Fibroblast of mammary gland (primary cell): ENCODE measurements at places on chromosomes 7 and 10.

DNA sequence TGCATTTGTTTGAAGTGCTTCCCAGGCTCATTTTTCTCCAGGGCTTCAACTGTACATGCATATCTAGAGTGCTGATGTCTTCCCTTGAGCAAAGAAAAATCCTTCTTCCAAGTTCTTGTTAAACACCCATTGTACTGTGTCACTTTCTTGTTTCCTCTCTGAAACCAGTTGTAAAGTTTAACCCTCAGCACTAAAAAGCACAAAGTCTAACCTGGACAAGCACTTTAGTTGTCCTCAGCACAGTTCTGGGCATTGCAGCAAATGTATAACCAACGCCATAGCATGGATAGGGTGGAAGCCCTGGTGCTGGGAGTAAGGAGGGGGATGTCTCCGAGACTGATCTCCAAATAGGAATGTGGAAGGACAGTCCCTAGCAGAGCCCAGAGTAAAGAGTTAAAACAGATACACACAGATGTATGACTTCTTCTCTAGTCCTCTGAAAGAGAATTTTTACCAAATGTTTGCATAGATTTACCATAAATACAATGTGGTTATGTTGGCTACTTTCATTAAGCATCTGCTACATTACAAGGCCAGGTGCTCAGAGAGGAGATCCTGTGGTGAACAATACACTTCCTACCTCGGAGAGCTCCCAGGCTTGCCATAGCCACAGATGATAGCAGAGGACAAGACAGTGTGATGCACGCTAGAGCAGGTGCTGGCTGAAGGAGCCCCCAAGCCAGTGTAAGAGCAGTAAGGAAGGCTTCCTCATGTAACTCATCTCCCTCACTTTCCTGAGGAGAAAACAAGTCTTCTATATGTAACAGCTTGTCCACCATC, 57.0 kb downstream of the DNAJC12 start:
- no peak for DNase-seq

DNA sequence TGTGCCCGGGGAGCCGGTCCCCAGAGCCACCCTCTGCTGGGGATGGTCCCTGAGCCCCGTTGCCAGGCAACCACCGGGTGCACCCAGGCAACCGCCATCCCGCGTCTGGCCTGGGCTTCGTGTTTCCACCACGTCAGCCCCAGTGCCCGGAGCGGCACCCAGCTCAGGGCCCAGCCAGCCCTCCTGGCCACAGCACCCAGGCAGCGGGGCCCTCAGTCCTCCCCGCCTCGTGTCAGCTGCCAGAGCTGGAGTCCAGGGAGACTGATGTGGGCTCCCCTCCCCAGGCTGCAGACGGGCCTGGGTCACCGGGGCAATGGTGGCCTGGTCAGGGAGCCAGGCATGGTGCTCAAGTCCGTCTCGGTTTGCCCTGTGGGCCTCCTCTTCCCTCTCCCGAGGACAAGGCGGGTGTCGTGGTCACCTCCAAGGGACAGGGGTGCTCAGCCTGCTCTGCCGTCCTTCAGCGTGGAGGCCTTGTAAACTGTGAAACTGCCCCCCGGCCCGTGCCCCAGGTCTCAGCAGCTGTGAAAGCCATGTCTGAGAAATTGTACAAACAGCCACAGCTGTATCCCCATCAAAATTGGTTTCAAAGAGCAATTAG, 72.5 kb downstream of the MICALL2 start:
- DNase-seq: no peak

DNA sequence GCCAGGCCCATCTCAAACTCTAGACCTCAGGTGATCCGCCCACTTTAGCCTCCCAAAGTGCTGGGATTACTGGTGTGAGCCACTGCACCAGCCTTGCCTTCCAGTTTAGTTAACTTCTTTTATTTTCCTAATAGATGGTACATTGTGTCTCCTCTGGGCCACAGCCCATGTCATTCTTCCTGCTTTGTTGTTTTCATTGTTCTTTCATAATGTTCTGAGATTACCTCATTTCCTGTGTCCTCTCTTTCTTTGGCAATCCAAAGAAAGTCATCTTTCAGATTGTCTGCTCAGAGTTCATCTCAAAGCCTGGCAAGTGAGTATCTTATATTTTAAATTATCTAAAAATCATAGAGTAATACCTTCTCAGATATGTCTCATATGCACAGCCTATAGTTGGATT, at the start of gene OLAH:
Gene OLAH (plus strand): TSS at position 270 of the 400 bp plus-strand sequence. CDS start 3,346 bp downstream, outside the sequence.
- peak; percentile 53 for DNase-seq

DNA sequence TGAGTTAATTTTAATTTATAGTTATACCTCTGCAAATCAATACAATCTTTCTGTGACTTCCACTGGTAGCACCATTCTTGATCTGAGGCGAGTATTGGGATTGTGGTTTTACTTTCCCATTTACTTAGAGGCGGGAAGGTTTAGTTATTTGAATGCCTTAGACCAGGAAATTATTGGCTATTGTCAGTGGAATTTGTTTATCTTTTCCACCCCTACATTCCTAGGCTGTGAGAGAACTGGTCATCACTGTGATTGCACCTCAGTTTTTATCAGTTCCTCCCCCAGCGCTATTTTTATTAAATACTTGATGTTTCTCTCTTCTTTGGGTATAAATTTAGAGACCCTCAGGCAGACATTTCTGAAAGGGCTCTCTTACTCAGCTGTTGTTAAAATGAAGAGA, 29.9 kb downstream of the CDK14 start:
- DNase-seq: peak; percentile 51

- DNase-seq: no peak
Observed at GRCh38 chr10:31051703-31052102, 20.0 kb upstream of the ZNF438 start.

DNA sequence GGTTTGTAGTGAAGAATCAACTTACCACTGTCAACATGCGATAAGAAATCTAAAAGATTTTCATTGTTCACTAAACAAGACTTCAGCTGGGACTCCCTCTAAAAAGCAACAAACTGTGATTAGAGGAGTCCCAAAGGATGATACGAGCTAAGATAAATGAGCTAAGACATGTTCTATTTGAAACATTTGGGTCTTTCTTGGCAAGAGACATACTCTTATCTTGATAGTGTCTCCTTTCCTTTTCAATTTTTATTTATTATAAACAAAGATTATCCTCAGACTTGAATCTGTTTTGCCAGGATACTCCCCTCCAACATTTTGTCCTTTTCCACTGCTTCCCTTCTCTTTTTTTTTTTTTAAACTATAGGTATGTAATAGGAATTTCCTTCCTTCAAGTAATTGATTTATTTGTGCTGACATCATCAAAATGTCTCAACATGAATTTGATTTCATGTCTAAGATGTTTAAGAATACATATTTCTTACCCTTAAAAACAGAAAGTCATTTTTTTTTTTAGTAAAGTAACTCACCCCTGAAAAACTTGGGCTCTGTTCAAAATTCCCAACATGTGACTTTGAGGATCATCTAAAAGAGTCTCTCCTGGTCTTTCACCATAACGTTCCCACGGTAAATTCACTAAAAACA, 158.4 kb upstream of the NRP1 start:
- peak; percentile 34 for DNase-seq

GRCh38 chr10:71726580-71727104, 7.1 kb upstream of the C10orf105 start:
- no peak for DNase-seq

DNA sequence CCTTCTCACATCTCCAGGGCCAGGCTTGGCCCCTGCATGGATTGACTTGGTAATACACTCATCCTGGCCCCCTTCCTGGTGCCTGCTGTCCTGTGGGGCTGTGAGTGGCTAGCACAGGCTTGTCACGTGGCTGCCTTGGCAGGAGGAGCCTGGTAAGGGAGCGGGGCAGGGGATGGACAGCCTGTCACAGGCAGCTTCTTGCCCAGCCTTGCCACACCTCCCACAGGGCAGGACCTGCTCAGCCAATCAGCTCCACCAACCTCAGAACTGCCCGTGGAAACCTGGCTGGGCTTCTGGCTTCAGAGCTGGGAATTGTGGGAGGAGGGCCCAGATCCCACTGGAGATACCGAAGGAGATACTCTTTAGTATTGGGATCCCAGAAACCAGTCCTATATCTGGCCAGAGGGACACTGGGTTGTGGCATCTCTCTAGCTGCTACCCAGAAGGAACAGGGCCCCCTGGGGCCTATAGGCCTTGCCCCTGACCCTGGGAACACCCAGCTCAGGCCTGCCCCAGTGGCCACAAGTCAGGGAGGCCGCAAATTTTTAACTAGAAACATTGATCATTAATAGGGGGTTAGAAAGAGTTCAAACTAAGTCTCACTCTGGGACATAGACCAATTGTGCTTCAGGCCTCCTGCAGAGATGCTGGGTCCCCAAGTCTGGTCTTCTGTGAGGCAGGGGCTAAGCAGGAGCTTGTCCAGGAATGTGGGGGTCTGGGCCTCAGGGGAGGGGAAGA, at the start of gene HOGA1:
Gene HOGA1 (plus strand): TSS at position 330 of the 738 bp plus-strand sequence. CDS start 315 bp downstream, at position 645.
- peak; percentile 73 for DNase-seq
